ENCODE measurements at places on chromosomes 4 and X.

DNA sequence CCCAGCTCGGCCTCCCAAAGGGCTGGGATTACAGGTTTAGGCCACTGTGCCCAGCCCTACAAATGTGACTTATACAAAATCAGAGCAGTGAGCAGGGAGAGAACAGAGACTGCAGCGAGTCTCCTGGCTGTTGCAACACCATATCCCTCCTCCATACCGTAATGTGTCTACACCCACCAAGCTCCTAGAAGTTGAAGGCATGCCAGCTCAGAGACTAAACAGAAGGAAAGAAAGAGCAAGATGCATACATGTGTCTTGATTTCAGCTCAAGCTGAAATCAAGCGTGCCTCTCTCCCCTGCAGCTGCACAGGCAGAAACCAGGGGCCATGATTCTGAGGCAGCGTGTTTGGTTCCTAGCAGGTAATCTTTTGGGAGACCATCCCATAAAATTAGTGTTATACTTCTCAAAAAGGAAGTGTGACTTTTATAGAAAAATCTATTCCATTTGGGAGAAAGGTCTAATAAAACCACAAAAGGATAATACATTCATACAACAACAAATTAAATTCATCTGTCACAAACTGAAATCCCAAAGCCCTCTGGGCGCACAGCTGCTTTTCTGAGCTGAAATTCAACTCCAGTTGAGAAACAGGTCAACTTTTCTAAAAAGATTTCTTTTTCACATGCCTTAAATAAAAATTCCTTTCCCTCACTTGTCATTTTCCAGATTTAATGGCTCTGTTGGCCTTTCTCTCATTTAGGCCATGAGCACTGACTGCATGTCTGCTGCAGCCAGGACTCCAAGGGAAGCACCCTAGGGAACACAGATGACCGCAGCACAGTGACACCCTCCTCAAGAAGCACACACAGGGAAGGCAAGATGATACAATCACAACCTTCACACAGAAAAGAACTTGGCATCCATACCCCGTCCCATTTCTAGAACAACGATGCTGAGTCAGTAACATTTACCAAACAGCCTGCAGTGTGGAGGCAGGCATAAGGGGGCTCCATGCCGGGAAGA, 34.4 kb downstream of the AFAP1 start:
- no peak for DNase-seq

DNA sequence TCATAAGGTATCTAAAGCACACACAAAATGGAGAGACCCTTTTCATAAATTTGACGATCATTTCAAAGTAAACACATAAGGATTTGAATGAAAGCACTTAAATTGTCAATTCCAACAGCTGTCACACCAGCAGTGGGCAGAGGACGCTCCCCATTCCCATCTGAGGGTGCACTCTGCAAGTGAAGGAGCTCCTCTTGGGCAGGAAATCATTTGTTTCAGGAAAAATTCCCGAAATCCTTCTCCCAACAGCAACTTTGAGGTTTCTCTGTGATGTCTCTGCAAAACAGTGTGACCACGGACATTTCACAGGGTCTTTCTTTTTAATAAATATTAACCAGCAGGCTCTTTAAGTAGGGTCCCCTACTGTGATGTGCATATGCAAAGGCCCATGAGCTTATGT, 111.0 kb downstream of the EPHA5 start:
- no peak for DNase-seq

DNA sequence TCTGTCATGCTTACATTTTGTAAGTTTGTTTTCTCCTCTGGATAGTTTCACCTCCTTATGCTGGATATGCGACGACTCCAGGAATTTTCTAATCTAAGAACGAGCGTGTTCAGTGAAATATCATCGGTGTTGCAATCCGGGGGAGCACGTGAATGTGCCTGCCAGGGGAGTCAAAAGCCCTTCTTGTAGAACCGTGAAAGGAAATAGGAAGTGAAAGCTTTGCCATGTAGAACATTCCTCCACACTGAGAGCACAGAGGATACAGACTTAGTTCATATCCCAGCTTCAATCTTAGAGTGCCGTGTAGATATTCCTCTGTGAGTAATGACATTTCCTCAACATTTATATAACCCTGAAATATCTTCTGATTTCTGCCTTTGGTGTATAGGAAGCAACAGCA, 121.2 kb downstream of the VEGFC start:
- no peak for DNase-seq

DNA sequence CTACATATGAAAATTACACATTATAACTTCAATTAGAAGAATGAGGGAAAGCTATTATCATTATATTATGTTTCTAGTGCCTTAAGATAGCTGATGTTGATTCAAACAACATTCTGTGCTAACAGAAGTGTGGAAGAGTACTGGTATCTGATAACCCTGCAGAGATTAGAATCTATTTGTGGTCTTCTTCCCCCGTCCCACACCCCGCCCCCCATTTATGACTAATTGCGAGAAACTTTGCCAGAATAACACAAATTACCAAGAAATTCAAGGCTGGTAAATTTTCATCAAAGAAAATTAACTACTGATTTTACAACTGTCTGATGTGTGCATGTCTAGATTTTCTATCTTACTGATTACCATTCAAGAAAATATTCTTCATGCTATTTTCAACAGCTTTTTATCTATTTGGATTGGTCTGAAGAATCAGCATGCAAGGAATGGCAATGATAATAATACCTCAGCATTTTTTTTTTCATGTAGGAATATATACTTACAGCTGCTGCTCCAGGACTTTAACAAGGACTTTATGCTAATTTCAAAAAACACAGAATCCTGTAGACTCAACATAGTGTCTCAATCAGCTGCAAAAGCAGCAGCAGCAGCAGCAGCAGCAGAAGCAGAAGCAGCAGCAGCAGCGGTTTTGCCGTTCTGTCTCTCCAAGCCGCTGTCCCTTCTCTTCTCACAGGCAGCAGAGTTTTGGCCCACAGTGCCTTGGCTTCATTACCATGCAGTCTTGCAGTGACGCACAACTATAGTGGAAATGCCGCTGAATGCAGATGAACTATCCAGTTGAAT, 126.7 kb downstream of the FRYL start:
- DNase-seq, result peak; percentile 23

DNA sequence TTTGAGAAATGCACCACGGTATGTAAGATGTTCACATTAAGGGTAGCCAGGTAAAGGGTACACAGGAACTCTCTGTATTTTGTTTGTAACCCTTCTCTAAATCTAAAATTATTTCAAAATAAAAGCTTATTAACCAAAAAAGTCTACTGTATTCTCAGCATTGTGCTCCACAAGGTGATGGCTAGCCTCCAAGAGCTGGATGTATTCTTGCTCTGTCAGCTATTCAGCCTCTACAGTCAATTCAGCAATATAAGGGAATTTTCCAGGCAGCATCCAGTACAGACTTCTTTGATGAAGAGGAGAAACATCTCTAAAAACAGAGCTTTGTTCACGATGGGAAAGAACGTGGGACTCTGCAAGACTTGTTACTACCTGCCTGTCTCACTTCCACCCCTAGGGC, 63.5 kb upstream of the MAOA start:
- DNase-seq, result no peak

DNA sequence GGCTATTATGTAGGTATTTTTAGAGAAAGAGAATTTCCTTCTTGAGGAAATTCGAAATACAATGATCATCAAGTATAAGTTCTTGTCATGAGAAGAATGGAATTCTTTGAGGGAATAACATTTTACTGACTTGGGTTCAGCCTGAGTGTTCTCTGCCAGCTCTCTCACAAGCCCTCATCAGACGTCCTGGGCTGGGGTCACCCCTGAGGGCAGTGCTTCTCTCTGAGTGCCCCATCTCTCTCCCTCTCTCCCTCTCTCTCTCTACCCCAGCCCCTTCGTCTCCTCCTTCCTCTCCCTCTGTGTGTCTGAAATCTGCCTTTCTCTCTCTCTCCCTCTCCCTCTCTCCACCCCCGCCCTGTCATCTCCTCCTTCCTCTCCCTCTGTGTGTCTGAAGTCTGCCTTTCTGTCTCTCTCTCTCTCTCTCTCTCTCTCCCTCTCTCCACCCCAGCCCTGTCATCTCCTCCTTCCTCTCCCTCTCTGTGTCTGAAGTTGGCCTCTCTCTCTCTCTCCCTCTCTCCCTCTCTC, 241.7 kb upstream of the PSAPL1 start:
- DNase-seq, result no peak

DNA sequence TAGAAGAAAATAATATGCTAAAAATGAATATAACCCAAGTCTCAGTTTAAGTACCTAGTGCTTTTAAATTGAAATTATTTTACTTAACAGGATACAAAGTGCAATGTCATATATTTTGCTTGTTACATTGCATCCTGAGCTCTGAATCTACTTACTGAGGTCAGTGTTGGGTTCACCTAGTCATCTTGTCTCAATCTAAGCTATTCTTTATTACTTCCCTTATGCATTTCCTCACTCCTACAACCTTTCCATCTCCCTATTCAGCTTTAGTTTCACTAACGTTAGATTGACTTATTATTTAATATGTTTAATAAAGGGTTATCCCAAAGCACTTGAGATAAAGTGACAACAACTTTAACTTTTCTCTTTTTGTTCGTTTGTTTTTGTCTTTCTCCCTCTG, 483.7 kb downstream of the FSTL5 start:
- DNase-seq, result no peak

GRCh38 chr4:84583876-84584380, 1.0 kb downstream of the CDS1 start:
- DNase-seq, result no peak

DNA sequence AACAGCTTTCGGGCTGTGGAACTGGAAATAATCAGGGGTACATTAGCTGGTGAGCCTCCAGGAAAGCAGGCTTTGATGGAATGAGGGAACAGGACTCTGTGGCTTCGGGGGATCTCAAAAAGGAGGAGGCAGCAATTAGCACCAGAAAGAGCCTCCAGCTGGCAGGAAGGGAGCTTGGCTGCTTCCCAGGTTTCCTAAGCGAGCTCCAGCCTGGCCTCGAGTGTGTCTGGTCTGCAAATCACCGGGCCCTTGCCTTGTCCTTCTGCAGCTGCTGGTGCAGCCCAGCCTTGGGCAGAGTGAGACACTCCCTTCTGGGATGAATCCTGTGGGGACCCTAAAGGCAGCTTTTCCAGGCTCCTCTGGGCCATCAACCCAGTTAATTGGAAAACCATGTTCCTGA, 10.7 kb upstream of the PDHA1 start:
- DNase-seq, result no peak
